ENCODE measurements at places on chromosomes 1 and 21.

- DNase-seq, result no peak
Measured at GRCh38 chr1:211713231-211713630, 37.8 kb upstream of the NEK2 start.

- no peak for DNase-seq
Measured at GRCh38 chr1:19375631-19376400, 63.7 kb downstream of the SLC66A1 start.

- DNase-seq, result no peak
Measured at GRCh38 chr1:93124556-93125355, 45.7 kb downstream of the MTF2 start.

GRCh38 chr1:154609398-154610380, 1.7 kb upstream of the ADAR start:
- peak; percentile 29 for DNase-seq

- no peak for DNase-seq
Measured at GRCh38 chr1:169945181-169945580, 51.5 kb upstream of the SCYL3 start.

- DNase-seq, result no peak
Measured at GRCh38 chr1:220294846-220295301, 22.6 kb upstream of the RAB3GAP2 start.

GRCh38 chr1:113452921-113453770, 62.8 kb downstream of the MAGI3 start:
- DNase-seq, result no peak

- no peak for DNase-seq
Measured at GRCh38 chr1:25031966-25032667, 102.0 kb upstream of the RUNX3 start.

DNA sequence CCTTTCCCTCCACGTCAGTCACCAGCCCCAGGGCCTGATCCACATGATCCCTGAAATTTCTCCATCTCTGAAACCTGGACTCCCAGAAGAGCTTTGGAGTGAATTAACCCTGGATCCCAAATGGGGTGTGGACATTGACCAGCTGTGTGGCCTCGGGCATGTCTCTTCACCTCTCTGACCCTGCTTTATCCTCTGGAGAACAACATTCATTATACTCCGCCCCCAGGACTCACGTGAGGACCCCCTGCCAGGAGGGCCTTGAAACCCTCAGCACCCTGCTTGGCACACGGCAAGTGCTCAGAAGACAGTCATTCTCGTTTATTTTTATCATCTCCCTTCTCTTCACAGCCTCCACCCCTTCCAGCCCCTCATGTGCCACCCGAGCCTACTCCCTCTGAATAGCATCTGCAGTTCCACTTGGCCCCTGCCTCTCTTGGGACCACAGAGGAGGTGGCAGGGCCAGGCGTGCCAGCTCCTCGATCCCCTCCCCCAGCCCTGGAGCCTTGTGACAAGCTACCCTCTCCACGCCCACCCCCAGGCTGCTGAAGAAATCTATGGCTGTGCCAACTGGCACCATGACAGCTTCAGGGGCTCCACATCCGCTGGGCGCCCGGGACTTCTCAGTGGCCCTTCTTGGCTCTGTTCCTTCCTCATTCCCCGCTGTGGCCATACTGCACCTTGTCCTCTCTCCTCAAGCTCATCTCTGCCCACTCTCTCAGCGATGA, 18.0 kb downstream of the ADGRB2 start:
- DNase-seq, result no peak

GRCh38 chr1:18903291-18903756, 969 bp upstream of the ALDH4A1 start:
- DNase-seq, result no peak

- DNase-seq, result no peak
Measured at GRCh38 chr1:51907079-51907702, 28.7 kb upstream of the NRDC start.

GRCh38 chr1:241485145-241485544, 34.4 kb downstream of the FH start:
- no peak for DNase-seq

- no peak for DNase-seq
Measured at GRCh38 chr1:97674517-97674916, 246.3 kb downstream of the DPYD start.

GRCh38 chr1:20428841-20429240, 57.2 kb downstream of the CAMK2N1 start:
- DNase-seq, result no peak

GRCh38 chr1:15740924-15741850, 1.1 kb upstream of the TMEM82 start:
- DNase-seq, result peak; percentile 34

- no peak for DNase-seq
Measured at GRCh38 chr1:14339288-14339687, 259.2 kb upstream of the KAZN start.

- no peak for DNase-seq
Measured at GRCh38 chr1:89277725-89278124, 5.1 kb upstream of the GBP5 start.

DNA sequence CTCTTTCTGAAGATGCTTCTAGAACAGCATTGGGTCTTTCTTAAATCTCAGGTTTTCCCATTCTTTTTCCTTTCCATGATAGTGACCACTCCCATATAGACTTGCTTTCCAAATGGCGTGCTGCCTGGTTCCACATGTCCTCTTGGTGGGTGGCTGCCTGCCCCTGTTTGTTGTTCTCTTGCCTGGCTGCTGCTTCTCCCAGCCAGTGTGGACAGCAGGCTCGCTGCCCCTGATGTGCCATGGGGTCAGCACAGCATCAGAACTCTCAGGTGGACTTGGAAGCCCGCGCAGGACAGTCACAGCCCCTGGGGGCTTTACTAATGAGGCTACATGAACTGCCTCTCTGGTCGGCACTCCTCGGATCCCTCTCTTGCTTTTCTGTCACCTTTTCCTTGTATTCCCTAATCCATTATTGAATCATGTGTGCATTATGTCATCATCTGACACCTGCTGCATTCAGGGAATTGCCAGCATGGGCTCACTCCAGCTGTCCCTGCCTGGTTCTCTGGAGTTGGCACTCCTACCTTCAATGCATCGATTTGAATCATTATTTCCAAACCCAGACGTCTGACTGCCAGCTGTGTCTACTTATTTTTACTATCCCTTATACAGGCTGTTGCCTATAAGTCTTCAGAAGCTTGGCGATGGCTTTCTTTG, 100.5 kb upstream of the COA6 start:
- no peak for DNase-seq

DNA sequence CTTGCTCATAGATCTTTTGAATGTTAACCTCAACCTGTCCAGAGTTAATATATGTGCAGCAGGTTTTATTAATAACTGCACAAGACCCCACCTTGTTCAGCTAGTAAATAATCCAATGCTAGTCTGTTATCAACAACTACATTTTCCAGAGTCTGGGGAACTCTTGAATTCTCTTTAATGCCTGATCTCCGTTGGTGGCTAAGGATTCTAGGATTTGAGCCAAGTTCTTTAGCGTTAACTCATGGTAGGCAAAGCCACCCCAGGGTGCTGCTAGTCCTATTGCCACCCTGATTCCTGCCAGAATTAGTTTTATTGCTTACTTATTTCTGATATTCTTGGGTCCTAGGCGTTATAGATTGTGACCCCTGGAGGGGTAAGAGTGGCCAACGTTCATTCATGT, 12.8 kb downstream of the BACE2 start:
- DNase-seq, result no peak

- no peak for DNase-seq
Measured at GRCh38 chr1:67173988-67174387, 7.7 kb downstream of the IL23R start.

DNA sequence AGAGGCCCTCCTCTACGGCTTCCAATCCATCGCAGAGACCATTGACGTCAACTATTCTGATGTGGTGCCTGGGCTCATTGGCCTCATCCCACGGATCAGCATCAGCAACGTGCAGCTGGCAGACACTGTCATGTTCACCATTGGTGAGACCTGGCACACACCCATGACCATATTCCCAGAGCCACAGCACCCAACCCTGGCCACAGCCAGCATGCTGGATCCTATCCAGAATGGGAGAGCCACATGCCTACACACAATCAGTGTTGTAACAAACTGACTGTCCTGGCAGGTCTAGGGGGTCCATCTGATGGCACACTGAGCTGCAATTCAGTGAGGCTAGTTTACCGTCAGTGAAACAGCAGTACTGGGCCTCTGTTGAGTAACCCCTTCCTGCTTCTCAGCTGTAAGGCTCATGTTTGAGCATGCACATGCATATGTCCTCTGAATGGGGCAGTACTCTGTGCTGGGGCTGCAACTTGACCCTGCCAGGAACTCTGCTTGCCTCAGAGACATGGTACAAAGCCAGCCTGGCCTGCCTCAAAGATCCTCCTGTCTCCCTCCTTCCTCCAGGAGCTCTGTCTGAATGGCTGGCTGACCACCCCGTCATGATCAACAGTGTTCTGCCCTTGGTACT, 10.8 kb downstream of the IPO13 start:
- DNase-seq, result no peak

DNA sequence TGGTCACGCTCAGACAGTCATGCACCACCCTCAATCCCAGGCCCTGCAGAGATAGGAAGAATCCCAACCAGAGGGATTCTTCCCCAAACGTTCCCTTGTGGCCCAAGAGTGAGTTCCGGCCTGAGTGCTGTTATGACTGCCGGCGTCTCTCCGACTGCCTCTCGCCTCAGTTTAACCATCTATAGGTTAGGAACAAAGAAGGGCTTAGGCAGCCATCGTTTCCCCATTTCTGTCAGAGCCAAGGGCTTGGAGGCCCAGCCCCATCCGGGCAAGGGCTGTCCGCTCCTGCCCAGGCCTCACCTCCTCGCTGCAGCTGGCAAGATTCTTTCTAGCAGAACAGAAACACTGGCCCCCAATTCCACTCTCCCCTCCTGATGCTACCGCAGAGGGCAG, 58.7 kb downstream of the STUM start:
- DNase-seq, result no peak

- DNase-seq, result no peak
Measured at GRCh38 chr1:41936107-41936506, 17.4 kb upstream of the HIVEP3 start.

DNA sequence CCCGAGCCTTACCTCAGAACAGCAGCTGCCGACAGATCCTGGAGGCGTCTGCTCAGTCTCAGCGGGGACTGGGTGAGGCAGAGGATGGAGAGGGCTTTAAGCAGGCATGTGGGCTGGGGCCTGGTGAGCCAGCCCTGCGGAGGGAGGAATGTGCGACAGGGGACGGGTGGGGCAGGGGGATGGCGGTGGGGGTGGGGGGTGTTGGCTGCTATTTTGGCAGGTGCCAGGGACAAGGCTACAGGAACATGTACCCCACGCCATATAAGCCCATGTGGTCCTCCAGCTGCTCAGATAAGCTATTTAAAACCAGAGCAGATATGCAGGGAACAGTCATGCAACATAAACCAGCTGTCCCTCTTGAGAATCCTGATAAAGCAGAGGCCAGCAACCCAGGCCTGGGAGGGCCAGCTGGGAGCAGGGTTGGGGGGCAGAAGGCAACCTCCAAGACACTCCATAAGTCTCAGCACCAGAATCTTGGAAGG, at the start of gene TNNT2:
Gene TNNT2, minus strand, starts transcription at position 70 of the 482 bp plus-strand sequence. CDS start 4,426 bp downstream, outside the sequence.
- no peak for DNase-seq

DNA sequence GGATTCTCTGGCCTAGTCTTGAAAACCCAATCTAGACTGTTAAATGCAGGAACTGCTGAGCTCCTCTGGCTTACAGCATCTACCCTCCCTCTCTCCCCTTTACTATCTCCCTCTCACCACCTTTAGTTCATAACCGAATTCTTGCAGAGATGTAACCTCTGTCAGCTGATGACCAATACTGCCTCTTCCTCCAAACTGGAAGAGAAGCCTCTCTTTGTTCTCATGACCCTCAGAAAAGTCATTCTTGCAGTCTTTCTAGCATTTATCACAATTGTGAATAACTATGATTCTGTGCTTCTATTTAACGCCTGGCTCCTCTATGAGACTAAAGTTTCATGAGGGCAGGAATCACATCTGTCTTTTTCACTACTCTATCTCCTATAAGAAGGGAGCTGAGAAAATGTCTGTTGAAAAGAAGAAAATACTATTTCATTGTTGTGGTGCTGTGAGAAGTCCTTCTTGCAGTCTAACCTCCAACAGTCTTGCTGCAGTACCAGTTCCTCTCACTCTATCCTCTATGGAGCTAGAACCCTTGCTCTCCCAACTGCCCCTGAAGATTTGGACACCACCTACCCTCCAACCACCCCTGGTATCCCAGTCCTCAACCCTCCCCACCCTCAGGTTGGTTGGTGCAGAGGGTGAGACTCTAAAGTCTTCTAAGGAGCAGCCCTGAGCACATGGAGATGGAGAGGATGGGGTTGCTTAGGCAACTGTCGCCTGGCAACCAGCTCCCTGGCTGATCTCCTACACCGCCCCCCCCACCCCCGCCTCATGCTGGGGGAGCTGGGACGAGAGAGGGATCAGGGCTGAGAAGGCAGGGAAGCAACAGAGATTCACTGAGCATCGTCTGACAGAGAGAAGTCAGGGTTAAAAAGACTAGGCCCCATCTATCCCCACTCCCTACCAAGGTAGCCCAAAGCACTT, 13.9 kb downstream of the MEF2D start:
- no peak for DNase-seq

- no peak for DNase-seq
Measured at GRCh38 chr1:54158071-54158470, 5.3 kb upstream of the CDCP2 start.

DNA sequence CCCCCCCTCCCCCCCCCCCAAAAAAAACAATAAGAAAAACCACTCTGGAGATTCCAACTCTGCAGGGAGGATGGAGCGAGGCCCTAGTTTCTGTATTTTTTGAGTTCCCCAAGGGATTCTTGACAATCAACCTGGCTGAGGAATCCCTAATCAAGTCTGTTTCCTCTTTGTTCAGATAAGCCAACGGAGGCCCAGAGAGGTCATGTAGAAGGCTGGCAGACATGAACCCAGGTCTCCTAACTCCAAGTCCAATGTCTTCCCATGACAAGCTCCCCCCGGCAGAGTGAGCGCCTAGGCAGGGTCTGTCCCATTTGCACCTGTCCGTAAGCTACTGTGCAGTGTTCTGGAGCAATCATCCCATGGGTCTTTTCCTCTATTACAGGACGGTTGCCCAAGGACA, 39.5 kb downstream of the LRRC71 start:
- DNase-seq, result no peak

GRCh38 chr21:34083357-34083756, 10.0 kb downstream of the MRPS6 start:
- no peak for DNase-seq

DNA sequence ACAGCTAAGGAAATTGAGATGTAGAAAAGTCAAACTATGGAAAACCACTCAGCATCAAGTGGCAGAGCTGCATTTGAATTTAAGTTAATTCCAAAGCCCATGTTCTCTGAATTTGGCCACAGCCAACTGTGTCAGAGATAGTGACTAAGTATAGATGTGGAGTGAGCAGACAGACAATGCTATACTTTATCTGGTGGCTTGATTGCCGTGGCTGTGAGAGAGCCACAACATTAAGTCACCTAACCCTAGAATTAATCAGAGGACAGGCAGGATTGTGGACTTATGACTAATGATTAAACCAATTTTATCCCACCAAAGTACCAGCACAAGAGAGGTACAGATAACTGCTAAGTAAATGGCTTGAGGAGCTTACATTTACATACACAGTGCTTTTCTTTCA, 209.8 kb downstream of the TPR start:
- no peak for DNase-seq

- no peak for DNase-seq
Measured at GRCh38 chr1:153560771-153561465, 4.7 kb downstream of the S100A2 start.

- DNase-seq, result no peak
Measured at GRCh38 chr1:21669258-21670058, at the start of gene RAP1GAP. RAP1GAP (minus strand) TSS chr1:21669357; CDS start chr1:21620032, 49,325 bp downstream.

GRCh38 chr21:16211339-16212303, 481.8 kb downstream of the USP25 start:
- DNase-seq, result no peak

Measured in stimulated activated CD4-positive, alpha-beta T cell treated with anti-CD3 and anti-CD28 coated beads, Interleukin-1b, Interleukin-23, amount 100 ng/mL, for 1 hour (primary cell).